ENCODE measurements at places on chromosomes 7 and 10.

GRCh38 chr10:22305721-22306120, 10.5 kb upstream of the COMMD3 start:
- no peak for DNase-seq

DNA sequence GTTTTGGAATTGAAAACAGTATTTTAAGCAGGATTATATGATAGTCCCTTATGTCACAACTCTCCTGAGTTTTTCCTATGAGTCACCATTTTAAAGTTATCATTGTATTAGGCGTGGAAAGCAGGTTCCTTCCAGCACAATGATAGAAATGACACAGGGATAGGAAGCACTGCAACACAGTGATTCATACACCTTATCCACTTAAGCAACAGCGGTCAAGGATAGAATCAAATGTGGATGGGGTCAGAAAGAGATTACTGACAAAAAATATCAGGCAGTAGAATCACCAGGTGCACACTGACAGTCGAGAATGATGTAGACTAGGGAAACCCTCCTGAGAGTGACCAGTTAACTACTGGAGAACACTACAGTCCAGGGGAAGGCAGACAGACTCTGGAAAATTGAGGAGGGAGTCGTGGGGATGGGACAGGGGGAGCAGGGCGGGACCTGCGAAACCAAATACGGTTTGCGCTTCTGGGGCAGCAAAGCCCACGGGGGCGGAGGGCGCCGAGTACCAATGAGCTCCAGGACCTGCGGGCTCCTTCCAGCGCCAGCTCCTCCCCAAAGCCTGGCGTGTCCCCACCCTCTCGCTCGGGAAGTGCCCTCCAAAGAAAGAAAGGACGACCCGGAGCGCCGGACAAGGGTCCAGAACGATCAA, 479 bp downstream of the PNPLA8 start:
- DNase-seq: no peak

DNA sequence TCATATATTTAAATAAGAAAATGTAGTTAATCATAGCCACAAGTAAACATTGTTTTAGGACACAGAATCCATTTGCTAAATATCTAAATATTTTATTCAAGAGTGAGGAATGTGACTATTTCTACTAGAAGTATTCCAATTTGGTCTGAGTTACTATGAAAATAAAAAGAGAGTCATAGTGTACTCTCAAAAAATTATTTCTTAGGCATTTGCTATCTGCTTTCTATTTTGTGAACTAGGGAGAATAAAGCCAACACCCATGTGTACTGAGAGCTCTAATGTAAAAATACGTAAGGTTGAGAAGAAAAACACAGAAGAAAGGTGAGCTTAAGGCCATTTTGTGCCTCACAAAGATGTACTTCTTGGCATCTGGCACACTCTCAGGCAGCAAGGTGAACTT, 38.3 kb downstream of the PRTFDC1 start:
- DNase-seq: no peak

DNA sequence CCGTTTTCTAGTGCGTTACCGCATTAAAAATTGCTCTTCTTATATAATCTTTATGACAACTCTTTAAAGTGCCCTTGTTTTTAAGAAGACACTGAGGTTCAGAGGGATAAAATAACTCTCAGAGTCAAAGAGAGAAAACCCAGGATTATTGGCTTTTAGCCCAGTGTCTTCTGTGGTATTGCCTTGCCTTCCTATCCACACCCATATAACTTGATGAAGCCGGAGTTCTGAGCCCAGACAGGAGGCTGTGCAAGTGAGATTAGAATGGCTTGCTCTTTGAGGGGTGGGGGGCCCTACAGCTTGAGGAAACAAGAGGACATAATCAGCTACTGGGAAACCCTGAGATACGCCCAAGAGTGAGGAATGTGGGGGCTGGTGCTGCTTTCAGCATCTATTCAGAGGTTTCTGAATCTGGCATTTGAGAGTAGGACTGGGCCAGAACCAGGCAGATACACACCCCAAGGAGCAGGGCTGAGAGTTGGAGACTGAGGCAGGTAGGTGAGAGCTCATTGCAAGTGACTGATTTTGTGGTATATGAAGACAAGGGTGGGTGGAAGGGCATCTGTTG, 2.3 kb downstream of the PRXL2A start:
- DNase-seq: no peak

GRCh38 chr10:71349406-71349805, 30.3 kb downstream of the SLC29A3 start:
- DNase-seq: no peak

GRCh38 chr7:78326876-78327275, 528.3 kb downstream of the PHTF2 start:
- DNase-seq: no peak

DNA sequence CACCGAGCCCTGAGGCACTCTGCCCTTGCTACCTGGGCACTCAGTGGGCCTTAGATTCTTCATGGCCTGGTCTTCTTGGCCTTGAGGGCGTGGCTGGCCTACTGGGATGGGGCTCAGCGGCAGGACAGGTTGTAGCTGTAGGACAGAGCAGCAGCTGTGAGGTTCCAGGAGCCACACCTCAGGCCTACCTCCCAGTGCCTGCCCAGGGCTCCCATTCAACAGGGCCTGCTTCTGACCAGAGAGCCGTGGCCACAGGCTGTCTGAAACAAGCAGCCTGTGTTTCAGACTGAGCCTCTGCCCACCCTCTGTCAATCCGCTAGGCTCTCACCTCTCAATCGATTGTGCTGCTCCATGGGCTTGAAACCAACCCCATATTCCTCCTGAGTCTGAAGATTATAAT, 928.0 kb upstream of the ZNF722 start:
- no peak for DNase-seq

Data from CD4-positive, alpha-beta T cell treated with Interleukin-10 for 1 hour (primary cell).